ENCODE measurements at places on chromosomes 12 and 14.
A peak's percentile ranks its signal among the peaks of the same experiment; 100 is the strongest.

DNA sequence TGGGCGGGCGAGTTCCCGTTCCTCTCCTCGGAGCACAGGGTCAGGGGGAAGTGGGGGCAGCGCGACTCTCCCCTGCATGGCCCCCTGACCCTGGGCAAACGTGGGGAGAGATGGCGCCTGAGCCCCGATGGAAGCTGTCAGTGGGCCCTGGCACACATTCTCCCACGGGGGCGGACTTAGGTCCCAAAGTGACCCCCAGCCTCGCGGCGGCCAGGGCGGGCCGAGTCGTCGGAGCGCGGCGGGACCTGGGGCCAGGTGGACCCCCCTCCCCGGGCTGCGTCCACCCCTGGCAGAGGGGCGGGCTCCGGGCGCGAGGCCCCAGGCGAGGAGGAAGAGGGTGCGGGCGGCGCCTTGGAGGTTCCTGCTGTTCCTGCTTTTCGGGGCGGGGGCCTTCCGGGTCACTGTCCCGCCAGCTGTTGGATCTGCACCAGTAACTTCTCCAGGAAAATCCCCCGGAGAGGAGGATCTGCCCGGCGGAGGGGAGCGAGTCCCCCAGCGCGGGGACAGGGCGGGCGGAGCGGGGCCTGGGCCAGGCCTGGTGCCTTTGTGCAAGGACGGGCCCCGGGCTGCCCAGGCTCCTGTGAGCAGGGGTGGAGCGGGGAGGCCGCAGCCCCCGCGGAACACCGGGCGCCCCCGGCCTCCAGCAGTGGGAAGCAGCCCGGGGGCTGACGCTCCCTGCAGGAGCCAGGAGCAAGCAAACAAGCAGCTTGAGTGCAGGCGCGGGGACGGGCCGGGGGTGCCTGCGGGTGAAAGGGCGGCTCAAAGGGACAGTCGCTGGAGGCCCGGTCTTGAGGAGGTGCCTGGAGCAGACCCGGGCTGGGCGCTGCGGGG is 15.3 kb downstream of the TNFAIP2 start:
- DNase-seq = peak; percentile 20

DNA sequence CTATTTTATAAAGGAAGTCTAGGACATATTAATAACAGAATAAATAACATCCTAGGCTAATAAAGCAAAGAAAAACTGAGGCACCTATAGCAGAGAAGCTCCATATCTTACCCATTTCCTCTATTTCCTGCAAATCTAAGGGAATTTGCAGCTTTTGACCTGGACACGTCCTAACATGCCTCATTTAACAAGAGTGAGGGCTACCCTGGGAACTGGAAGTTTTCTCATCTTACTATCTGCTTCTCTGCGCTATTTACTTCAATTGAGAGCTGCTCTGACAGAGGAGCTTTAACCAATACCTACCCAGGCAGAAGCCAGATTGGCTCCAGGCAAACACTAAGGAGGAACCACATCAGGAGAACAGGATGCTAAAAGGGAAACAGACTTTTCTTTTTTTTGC is 5.7 kb downstream of the YBX3 start:
- no peak for DNase-seq

- DNase-seq = no peak
These were observed 10.0 kb downstream of the SMIM41 start for GRCh38 chr12:52089491-52089890.

- peak; percentile 16 for DNase-seq
These were observed 37.3 kb downstream of the ACTN1 start for GRCh38 chr14:68941820-68942219.

DNA sequence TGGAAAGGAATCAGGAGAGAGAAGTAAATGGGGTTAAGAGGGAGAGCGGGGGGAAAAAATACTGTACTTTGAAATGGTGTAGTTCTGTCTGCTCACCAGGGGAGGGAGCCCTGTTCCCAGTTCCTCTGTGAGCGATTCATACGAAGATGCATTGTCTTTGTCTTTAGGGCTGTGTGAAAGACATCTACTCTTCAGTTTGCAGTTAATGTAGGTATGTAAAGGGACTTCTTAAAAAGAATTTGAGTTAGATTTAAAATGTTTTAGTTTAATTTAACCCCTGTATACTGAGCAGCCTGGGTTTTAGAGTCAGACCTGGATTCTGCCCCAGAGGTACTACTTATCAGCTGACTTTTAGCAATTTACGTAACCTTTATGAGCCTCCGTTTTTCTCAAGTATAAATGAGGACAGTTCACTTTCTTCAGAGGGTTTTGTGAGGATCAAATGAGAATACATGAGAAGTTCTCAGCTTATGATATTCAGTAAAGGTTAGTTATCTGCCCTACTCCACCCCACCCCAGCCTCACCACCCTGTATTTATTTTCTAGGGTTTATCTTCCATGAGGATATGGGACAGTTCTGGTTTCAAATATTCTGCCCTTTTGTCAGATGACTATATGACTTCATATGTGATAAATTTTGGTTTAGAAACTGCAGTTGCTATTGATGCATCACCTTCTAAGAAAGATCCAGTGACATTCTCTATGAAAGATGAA is 82.5 kb upstream of the EVL start:
- DNase-seq = peak; percentile 78

DNA sequence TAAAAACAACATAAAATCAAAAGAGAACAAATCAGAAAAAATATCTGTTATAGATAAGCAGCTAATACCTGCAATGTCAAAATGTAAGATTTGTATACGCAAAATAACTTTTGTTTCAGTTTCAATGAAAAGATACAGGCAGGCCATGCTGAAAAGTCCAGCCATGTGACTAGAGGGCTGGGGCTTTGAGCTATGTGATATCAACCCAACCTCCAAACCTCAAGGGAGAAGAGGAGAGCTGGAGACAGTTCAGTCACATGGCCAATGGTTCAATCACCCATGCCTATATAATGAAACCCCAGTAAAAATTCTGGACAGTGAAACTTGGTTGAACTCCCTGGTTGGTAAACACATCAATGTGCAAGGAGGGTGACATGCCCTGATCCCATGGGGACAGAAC is 5.3 kb downstream of the COX16 start:
- DNase-seq = no peak

GRCh38 chr14:104992501-104992900 is 6.9 kb downstream of the CLBA1 start:
- no peak for DNase-seq
